ENCODE measurements at places on chromosomes 6 and 20.

- DNase-seq: no peak
Measured at GRCh38 chr20:15675813-15676484, 897.3 kb downstream of the KIF16B start.

DNA sequence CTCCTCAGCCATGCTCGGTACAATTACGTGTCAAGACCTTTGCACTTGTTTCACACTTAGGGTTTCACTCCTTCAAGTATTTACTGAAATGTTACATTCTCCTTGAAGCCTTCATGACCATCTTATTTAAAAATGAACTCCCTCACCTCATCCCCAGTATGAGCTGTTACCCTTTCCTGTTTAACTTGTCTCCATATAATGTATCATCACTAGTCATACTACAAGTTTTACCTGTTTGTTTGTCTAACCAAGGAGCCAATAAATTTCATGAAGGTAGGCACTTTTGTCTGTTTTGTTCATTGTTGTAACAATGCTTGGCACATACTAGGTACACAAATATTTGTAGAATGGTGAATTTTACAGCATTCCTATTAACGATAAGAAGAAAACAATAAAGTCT is 46.1 kb upstream of the MTRF1L start:
- DNase-seq: no peak

GRCh38 chr6:79005497-79005896 is 72.6 kb downstream of the PHIP start:
- no peak for DNase-seq

DNA sequence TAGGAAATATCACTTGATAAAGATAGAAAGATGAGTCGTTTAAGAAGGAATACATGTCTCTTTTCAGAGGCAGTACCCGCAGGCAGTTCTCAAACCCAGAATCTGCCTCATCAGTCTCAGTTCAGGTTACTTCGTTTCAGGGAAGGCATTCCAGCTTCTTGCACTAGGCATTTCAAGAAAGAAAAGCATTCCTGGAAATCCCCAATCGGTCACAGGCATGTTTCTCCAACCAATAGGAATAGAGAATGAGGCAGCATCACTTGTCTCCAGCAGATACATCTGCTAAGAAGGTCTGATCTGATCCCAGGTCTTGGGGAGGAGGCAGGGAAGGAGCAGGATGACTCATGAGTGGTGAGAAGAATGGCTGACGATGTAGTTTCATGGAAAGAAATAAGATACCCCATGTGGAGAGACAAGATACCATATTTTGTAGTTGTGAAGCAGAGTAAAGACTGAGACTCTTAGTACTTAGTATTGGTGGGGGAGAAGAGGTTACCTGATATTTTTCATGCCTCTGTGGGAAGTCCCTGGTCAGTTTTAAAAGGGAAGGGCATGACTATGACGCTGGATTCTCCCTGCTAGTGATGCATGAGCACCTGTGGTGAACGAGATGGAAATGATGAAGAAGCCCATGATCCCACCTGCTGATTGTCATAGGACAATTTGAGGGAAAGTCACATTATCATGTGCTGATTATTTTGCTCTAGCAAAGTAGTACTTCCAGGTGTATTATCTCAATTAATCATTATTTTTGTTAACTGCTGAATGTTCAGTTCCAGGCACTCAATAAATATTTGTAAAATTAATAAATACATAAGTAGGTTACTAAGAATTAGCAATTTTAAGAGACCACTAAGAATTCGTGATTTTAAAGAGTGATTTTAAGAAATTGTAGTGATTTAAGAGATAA is 20.3 kb upstream of the HLA-DRB1 start:
- peak; percentile 78 for DNase-seq

- DNase-seq: no peak
Measured at GRCh38 chr6:41713650-41714291, 21.6 kb downstream of the TFEB start.

DNA sequence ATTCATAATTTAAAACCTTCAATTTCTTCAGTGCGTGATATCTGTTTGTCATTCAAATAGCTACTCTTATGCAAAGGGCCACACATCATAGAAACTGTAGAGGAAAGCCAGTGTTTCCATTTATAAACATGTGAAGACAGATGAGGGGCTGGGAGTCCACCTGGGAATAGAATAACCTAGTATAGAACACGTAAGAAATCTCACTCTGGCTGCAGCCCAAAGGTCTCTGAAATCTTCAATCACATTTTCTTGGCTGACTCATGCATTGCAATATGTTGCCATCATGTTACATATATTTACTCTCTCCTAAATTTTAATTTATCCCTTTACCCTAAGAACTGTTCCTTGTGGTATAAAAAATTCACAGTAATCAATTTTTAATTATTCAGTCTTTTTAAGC is 123.2 kb downstream of the ELOVL4 start:
- DNase-seq: no peak

DNA sequence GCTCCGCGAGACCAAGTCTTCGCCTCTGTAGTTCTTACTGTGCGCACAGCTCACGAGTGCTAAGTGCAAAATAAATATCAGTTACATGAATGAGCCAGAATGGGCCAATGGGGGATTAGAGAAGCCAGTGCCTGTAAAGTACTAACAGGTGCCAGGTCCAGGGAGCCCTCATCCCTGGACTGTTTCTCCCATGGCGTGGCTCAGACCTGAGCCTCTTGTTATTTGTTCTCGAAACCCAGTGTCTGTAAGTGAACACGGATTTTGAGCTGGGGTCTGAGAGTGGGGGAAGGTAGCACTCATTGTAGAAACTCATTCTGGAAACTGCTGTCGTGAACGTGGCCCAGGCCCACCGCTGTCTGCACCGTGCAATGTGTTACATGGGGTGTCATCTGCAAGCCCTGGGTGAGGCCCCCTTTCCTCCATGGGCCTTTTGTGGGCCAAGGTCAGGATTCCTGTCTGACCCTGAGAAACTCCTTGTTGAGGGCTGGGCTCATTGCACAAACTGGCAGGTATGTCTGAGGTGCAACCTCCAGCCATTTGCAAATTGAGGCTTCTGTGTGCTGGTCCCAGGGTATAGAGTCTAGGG is 154.7 kb downstream of the SYCP2 start:
- no peak for DNase-seq

GRCh38 chr20:19463597-19463996 is 251.2 kb downstream of the SLC24A3 start:
- no peak for DNase-seq

DNA sequence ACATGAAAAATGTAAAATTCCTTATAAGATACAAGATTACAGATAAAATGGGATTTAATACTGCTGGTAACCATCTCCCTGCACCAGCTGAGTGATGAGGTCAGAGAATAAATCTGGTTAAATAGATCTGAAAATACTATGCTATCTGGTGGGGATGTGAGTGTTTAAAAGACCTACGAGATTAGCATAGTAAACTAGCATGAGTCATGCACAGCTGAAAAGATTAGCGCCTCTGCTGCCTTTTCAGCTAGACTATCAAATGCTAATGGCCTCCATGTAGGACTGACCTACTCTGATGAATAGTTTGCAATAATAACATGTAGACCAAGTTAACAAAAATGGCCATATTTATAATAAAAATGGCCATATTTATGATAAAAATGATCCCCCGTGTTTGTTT is 553.3 kb downstream of the C6orf118 start:
- no peak for DNase-seq

GRCh38 chr20:47310729-47311128 is 45.8 kb downstream of the ZMYND8 start:
- DNase-seq: no peak

- no peak for DNase-seq
Measured at GRCh38 chr6:106084989-106085691, 996 bp upstream of the PRDM1 start.

GRCh38 chr6:110329348-110329713 is 28.8 kb downstream of the METTL24 start:
- no peak for DNase-seq

GRCh38 chr6:166567813-166568212 is 18.7 kb downstream of the RAMACL start:
- no peak for DNase-seq

DNA sequence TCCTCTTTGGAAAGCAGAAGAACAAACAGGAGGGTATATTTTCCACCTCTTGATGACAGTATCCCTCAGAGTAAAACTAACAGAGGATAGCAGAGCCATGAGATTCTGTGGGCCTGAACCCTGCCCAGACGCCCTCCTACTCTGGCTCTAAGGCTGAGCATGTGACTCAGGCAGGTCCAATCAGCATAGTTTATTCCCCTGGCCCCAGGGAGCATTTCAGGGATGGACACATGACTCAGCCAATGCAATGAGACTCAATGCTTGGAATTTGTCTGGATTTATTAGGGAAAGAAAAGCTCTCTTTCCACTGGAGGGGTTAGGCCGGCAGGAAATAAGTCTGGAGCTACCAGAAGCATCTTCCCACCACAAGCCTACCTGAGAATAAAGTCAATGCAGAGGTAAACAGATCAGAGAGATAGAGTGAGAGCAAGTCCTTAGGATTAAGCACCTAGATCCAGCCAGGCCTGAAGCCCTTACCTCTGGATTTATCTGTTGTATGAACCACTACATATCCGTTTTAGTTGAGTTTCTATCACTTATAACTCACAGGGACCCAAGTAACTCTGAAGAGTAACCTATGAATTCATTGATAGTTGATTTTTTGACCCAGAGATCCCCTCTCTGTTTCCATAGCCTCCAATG is 68.2 kb upstream of the EYA2 start:
- no peak for DNase-seq

- no peak for DNase-seq
Measured at GRCh38 chr6:132204591-132204990, 196.7 kb downstream of the MOXD1 start.

DNA sequence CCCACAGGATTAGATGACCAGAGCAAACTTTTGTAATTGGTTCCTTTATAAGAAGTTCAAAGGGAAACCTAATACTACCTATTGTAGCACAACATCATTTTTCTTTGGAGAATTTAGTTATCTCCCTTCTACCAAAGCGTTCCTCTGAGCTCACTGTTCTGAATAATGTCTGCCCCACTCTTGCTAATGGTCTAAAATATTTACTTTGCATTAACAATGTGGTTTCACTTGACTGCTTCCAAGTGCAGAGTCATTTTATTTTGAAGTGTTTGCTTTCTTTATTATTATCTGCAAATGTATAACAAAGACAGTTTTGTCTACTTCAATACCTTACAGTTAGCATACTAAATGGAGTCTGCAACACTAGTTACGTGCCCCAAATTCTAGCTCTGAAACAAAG is 15.0 kb downstream of the TRAPPC3L start:
- DNase-seq: no peak

DNA sequence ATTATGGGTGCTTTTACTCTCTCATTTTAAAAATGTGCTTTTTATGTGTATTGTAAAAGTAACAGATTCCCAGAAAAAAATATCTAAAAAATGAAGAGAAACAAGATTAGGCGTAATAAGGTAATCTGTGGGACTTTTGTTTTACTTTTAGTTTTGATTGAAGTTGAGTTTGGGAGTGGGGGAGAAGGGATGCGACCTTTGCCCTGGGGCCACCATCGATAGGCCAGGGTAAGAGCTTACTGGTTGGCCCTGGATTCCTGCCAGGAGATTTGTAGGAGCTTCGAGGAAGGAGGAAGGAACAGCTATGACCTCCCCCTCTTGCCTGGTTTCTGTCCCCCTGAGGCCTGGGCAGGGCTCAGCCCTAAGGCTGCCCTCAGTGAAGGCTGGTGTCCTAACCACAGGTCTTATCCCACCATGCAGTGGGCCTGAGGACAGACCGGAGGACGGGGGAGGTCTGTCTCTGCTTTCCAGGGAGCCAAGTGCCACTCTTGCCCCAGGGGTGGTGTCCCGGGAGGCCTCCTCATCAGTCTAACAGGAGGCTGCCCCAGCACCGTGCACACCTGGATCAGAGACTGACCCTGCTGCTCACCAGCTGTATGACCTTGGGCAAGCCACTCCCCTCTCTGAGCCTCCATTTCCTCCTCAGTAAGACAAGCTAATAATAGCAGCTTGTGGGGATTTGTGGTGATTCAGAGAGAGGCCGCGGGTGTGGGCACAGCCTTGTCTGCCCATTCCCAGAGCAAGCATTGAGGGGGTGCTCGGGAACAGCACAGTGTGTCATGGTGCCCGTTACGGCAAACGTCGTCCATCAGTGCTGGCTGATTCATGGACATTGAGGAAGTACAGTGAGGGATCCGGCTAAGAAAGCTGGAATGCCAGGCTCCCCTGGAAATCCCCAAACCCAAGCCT is 21.2 kb downstream of the TGM2 start:
- no peak for DNase-seq
